Breast epithelium (tissue), 4 donors: ENCODE measurements at places on chromosomes 4 and X.

DNA sequence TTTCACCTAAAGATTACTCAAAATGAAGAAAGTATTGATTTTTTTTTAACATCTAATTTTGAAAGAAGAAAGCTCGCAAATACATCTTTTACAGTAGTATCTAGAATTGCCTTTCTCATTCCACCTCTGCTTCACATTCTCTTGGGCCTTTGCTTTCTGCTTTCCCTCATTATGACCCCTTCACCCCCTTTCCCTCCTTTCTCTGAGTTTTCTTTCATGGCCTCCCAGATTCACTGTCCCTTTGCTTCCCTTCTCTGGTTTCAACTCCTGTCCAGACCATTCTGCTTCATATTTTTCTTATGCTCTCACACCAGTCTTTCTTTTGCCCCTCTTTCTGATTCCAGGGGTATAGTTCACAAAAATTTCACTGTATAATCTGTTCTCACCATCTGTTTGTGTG, 29.0 kb downstream of the ADH5 start:
- no peak for DNase-seq

DNA sequence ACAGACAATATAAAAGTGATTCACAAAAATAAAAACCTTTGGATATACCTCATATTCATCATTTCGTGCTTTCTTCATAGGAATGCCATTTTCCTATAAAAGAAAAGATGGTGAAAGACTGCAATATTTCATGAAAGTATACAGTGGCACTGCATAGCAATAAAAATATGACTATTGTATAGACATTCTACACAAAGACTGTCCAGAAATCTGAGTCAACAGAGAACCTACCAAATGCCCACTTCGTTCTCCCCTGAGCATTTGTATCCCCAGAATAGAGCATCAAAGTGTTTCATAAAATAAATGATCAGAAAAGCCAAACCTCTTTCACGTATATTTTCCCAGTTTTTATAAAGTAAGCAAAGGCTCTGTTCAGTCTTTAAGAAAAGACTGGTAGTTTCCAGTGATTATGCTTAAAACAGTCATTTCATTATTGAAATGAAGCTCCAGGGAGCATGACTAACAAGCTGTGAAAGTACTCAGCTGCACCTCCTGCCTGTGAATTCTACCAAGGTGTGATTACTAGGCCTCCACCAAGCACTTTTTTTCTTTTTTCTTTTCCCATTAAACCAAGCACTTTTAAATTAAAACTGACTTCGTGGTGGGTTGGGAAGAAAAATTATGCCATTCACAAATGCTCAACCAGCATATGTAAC, 20.2 kb downstream of the PPA2 start:
- no peak for DNase-seq

DNA sequence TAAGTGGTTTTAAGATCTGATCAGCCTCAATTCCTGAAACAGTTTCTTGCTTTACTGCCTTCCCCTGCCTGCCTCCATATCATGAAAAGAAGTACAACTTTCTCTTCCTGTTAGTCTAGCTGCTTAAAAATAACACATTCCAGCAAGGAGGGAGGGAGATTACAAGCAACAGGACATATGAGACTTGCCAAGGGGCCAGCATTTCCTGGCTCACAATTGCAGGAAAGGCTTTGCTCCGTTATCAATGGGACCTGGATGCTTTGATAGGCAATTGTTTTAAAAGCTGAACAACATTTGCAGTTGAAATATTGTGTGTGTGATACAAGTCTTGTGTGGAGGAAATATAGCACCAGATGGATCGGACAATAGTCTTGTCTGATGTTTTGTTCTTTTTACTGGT, 425.0 kb downstream of the FAT4 start:
- no peak for DNase-seq

GRCh38 chr4:79882806-79883205, 190.2 kb downstream of the ANTXR2 start:
- DNase-seq, result no peak

DNA sequence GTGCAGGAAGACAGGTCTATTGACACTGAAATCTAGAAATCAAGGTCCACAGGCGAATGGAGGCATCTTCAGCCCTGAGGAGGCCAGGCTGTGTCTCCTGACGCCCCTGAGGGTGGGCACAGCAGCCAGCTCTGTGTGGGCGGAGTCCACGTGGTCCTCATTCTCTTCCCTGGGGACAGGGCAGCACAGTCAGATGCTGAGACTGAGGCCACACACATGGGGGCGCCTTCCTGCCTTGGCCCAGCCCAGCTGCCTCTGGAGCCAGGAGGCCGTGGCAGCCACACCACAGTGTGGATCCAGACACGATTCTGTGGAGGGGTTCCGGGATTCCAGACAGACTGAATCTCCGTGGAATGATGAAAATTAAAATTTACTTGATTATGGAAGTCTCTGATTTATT, 20.8 kb downstream of the FGFR3 start:
- no peak for DNase-seq
